ENCODE measurements at places on chromosomes 7 and 10.

- peak; percentile 69 for DNase-seq
Measured at GRCh38 chr7:94656925-94657731, 1.2 kb upstream of the SGCE start.

DNA sequence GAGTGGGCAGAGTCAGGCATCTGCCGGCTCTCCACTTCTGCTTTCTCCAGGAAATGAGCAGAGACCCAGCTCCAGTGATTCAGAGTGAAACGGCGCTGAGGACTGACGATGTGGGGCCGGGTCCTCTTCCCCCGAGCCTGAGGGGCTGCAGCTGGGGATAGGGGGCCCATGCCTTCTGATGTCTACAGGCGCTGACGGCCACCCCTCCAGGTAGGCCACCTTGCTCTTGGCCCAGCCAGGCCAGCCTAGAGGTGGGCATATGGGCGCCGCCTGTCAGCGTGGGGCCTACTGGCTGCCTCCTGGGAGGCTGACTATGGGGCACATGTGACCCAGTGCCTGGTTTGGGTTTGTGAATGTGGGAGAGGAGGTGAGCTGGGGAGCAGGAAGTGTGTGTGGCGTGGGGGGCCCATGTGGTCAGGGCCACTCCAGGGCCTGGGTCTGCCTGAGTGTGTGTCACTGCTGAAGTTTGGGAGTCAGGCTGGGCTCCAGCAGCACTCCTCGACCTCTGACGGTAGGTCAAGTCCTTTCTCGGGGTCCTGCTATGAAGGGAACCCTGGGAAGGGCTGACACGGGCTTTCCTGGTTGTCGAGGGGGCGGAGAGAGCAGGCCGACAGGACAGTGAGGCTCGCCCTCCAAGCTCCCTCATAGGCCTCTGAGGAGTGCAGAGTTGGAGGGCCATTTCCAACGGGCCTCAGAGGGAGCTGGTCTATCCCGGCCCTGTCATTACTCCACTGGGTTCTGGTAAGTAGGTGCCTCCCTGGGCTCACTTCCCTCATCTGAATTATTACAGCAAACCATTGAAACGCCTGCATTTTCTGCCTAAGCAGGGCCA, at the start of gene WDFY4:
WDFY4 (plus strand) TSS at position 82 of the 832 bp plus-strand sequence. CDS start 24,860 bp downstream, outside the sequence.
- no peak for DNase-seq

DNA sequence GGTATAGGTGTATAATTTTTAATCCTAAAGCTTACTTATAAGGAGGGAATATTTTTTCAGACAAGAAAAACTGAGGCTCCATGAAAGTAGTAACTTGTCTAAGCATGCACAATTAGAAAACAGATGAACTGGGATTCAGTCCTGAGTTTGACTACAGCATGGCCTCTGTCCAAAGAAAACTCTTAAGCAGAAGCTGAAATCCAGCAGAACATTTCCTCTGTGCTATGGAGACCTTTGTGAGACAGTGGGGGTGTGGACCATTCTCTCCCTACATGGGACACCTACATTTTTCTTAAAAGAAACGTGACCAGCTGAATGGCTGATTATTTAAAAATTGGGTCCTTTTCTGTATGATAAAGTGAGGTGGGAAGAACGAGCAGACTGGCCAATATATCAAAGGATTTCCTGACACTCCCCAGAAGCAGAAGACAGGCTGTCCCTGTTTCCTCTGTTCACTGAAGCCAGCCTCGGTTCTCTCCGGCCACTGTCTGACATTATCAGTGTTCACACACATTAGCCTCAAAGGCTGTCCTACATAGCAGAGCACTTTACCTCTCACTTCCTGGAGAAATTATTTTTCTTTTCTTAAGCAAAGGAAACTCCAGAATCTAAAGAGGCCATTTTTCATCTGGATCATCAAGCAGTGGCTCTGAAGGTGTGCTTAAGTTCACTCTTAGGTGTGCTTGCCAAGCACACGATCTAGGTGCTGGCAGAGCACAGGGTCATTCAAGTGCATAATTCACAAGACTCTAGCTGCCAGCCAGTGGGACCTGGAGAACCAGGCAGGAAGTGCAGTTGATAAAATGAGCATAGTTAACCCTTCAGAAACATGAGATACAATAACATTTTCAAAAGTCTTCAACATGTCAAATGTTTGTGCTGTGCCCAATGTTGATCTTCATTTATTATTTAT, 40.4 kb upstream of the KIAA1217 start:
- DNase-seq = no peak

DNA sequence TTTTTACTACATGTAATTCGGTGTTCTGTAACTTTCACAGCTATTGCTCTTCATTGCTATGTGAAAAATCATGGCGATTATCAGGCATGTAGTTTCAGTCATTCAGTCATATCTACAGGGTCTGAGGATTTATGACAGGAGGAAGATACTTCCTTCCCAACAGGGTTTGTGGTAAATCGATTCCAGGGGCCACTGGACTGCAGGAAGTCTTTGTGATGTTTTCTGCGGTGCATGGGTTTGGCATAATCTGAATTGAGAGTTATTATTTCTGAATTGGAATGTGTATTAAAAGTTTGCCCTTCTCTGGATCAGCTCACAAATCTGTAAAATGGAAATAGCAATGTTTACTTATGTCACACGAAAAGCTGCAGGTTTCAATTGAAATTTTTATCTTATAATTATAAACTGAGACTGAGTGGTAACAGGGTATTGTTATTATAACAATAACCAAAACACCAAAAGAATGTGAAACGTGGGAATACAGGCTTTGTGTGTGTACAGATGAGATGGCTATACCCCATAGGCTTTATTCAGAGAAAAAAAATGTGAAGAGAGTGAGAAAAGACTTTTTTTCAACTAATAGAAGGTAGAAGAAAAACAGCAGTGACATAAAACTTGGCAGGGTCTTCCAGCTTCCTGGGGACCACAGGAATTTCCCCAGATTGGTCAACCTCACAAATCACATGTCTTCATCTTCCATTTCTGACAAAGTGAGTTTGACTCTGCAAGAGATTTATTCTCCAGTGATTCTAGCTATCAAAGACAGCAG, 307.7 kb upstream of the NFE2L3 start:
- DNase-seq = no peak

GRCh38 chr10:17445400-17445998, 8.9 kb downstream of the ST8SIA6 start:
- no peak for DNase-seq

GRCh38 chr7:26378016-26378415, 86.4 kb downstream of the SNX10 start:
- no peak for DNase-seq

DNA sequence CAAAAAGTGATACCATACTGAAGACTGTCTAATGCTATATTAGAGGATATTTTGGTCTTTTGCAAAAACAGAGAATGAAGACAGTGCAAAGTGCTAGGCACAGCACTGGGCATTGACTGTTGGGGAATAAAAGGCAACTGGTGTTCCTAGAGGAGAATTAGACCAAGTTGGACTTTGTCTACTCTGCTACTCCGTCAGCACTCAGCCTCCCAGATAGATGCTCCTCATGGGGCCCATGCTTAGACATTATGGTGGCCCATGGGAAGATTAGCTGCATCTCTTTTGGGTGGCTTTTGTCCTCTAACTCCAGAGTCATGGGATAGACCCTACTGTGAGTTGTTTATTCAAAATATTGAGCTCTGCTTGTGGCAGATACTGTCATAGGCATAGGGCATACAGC, 113.5 kb downstream of the RBM20 start:
- DNase-seq = no peak

GRCh38 chr10:86104156-86104555, 262.4 kb downstream of the GRID1 start:
- no peak for DNase-seq

DNA sequence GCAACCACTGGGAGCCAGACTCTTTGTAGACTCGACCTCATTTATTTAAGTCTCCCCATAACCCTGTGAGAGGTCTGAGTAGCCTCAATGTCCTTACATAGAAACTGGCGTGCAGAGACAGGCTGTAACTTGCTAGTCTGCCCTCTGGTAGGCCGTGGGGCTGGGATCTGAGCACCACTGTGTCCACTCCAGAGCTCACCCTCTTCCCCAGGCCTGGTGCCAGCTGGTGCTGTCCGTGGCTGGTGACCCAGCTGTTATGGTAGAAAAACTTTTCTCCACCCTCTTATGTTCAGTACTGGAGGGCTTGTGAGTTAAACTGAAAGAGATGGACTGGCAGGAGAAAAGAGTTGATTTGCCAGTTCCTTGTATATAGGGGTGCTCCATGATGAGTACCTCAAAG, 41.9 kb downstream of the ADAMTS14 start:
- no peak for DNase-seq

DNA sequence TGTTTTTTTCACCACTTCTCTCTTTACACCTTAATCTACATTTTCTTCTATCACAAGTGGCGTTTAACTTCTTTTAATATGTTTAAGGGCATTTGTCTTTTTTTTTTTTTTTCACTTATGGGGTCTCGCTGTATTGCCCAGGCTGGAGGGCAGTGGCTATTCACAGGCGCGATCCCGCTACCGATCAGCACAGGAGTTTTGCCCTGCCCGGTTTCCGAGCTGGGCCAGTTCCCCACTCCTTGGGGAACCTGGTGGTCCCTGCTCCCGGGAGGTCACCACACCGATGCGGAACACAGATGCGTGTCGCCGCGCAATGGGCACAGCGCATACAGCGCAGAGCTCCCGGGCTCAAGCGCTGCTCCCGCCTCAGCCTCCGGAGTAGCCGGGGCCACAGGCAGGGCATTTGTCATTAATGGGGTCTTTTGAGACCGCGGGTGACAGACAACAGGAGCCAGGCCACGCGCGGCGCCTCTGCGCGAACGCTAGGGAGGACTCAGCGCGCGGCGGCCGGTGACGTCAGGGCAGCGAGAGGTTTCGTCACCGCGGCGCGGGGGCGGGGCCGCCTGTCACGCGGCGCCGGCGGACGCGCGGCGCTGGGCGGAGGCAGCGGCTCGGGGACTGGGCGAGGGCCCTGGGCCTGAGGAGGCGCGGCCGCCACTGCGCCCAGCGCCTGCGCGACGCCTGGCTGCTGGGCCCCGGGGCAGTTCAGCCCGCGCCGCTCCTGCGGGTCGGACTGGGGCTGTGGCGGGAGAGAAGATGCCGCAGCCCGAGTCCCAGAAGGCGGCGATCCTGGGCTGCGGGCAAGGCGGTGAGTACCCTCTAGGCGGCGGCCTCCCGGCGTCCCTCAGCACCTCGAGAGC, at the start of gene GALNT11:
GALNT11 (plus strand) TSS at position 598 of the 860 bp plus-strand sequence. CDS start 68,554 bp downstream, outside the sequence.
- peak; percentile 74 for DNase-seq

GRCh38 chr10:4671451-4672145, 154.4 kb upstream of the AKR1E2 start:
- DNase-seq = no peak

DNA sequence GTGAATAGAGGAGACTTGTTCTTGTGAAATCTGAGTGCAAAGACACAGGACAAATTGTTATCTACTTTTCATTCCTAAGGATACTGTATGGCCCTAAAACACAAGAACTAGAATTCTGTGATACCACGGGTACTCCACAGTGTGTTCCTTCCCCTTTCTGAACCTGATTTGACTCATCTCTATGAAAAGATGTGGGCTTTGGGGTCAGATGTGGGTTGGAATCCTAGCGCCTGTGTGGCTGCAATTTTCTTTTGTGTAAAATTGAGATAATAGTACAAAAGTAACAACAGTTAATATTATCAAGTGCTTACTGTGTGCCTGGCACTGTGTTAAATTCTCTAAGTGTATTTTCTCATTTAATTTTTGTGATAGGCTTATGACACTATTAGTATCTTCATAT, 8.1 kb downstream of the SRGN start:
- DNase-seq = no peak

DNA sequence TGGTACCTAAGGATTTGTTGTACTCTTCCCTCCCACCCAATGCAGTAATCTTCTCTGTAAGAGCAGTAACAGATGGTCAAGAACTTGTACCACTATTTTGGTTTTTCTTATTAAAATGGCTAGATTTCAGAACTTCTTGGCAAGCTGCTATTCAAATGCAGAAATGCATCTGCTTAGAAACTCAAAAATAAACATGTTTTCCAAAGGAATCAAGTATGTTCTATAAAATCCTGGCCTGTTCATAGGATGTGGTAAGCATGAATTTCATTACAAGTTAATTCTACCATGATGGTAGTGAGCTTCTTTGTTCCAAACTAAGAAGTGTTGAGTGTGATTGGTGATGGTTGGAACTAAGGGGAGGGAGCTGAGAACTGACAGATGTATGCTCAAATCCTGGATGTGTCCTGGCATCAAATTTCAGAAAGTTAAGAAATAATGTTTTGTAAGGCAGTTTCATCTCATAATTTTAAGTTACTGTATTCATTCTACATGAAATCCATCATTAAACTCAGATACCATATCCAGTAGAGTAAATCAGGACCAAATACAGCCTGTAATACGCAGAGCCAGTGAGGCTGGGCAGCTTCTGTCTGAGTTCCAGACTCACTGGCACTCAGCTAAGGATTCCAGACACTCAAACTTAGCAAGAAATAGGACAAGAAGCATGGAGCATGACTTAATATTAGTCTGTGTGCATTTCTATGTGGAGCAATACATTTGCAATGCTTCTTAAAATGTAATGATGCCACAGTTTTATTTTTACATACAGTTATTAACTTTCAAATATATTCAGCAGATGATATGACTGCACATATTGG, 119.6 kb downstream of the TES start:
- DNase-seq = no peak

- DNase-seq = peak; percentile 40
Measured at GRCh38 chr10:57694956-57695608, 572.6 kb downstream of the IPMK start.

DNA sequence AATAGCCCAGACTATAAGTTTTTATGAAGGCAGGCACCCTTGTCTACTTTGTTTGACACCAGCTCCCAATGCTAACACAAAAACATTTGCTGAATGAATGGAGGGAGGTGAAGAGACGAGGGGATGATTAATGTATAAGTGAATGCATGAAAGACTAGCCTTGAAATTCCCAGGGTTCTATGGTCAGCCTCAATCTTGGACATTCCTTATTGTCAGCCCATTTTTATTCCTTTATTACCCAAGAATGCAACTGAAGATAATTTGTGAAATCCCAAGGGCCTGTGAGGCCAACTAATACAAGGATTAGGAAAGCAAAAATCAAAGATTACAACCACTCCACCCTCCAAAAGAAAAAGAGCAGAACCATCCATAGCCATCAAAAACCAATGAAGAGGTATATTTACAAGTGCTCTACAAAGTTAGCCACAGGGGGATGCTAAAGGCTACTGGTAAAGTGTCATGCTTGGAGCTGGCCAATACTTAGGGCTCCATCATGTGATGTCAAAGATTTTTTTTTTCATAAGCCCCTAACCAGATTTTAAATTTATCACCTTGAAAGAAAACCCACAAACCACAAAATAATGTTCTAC, 40.0 kb upstream of the ASAH2 start:
- DNase-seq = no peak

GRCh38 chr10:104231784-104232612, at the start of gene CFAP43:
CFAP43 (minus strand) TSS chr10:104232364; CDS start chr10:104232246, 118 bp downstream.
- DNase-seq = peak; percentile 97

- no peak for DNase-seq
Measured at GRCh38 chr7:52088008-52088901, 771.6 kb upstream of the COBL start.

GRCh38 chr10:120588311-120588710, 131.3 kb downstream of the PLPP4 start:
- no peak for DNase-seq

DNA sequence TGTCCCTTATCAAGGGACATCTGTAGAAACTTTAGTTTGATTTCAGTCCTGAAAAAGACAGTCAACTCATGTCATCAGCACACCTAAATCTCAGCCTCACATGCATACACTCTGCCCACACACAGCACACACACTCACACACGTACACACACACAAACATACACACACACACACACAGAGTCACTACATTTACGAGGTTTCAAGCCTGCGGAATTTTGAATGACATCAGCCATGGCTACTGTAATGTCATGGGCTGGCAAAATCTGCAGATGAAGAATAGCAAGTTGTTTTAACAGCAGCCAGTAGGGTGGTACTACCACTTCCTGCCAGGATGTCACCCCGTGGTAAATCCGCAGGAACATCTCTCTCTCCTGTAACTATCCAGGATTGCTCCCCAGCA, 37.1 kb upstream of the EZH2 start:
- no peak for DNase-seq

All from NCI-H146 (cell line).